ENCODE measurements at places on chromosomes 11 and 22.

GRCh38 chr11:1667121-1667850 lies 29.7 kb upstream of the KRTAP5-6 start:
- no peak for DNase-seq

DNA sequence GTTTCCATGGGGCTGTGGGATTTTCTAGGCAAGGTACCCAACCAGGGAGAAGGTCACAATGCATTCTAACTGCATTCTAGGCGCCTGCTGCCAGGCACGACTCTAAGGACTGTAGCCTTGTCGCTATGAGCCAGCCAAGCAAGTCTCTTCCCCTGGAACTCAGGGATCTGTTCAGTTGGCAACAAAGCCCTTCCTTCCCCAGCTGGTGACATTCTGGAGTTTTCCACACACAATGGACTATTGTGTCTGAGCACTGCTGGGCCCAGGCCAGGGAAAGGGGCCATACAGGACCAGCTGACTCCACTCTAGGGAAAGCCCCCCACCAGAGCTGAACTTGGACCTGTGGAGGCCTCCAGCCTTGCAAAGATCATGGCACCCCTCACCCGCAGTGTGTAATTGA lies 116.8 kb downstream of the RRAS2 start:
- no peak for DNase-seq

GRCh38 chr11:13053255-13053917 lies 44.3 kb downstream of the RASSF10 start:
- no peak for DNase-seq

GRCh38 chr22:28507896-28508295 lies 171.7 kb downstream of the TTC28 start:
- DNase-seq = no peak

DNA sequence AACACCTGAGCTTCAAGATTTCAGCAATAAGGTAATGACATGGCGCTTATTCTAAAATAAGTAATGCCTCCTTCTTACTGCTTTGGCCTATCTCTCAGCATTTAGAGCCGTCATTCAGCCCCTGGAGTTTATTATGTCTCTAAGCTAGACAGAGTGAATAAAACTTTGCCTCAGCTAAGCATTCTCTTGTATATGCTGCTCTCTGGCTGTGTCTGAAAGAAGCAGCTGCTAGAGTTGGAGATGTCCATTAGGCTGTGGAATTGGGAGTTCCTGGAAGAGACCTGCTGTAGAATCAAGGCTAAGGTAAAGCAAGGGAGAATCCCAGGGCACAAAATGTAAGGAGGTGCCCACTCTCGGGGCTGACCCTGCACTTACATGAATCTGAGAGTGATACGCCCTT lies 35.5 kb upstream of the TTC12 start:
- DNase-seq = no peak

GRCh38 chr11:46743693-46744339 lies 24.8 kb downstream of the F2 start:
- DNase-seq = no peak

DNA sequence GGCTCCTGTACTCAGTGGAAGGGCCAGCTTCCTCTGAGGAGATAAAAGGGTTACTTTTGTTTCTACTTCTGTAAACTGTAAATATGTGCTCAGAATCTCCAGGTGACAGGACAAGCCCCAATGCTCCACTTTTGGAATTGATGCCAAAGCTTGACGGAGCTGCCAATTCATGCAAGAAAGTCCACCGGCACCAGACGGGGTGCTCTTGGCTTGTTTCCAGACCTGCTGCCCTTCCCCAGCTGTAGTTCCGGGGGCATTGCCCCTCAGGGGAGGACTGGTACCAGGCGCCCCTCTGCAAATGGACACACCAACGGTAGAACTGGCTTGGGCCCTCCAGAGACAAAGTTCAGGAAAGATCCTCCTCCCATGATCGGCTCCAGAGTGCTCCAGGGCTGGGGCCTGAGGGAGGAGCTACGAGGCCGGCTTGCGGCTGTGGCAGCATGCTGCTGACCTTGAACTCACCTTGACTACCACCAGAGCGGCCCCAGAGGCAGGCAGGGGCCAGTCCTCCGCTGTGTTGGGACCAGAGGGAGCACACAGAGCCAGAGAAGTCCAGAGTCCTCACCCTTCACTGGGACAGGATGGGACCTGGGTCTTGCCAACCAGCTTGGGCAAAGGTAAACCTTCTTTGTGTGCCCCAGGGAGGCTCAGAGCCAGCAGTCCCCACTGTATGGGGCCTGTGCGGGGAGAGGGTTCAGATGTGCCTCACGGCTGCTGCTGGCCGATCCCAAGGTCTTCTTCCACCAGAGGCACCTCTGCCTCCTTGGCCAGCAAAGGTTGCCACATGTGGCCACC lies 17.8 kb upstream of the OAF start:
- no peak for DNase-seq

All from activated CD4-positive, alpha-beta T cell treated with anti-CD3 and anti-CD28 coated beads, Interleukin-2, amount 50 U/mL, for 24 hours (primary cell).